ENCODE measurements at places on chromosomes 5 and 9.

GRCh38 chr5:33997331-33997983 lies 10.4 kb downstream of the AMACR start:
- DNase-seq = no peak

GRCh38 chr9:120970244-120970643 lies 43.6 kb upstream of the TRAF1 start:
- no peak for DNase-seq

- no peak for DNase-seq
These were observed 314.0 kb upstream of the SMARCA2 start for GRCh38 chr9:1701113-1701512.

- DNase-seq = peak; percentile 72
These were observed at the start of gene FAM169A for GRCh38 chr5:74865804-74866595. Gene FAM169A (minus strand): TSS chr5:74866387. CDS start chr5:74841676, 24,711 bp downstream.

DNA sequence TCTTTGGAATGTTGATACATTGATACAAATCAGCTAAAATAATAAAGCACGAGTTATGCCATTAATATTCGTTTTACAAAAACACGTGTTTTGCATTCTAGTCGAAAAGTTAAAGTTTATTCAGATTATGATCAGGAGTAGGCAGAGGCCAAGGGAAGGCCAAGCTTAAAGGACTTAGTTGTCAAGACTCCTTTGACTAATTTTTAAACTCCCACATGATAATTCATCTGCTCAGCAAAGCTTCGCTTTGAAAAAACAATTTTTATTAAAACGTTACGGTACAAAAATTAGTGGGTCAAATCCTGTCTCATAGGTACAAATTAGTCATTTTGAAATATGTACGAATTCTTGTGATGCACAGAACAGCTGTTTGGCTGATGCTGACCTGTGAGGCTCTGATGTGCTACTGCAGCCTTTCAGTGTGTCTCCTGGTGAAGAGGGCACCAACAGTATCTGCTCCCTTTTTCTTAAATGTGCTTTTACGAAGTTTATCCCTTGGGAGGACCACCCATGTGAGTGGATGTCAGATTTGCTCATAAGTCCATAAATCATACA lies 23.0 kb upstream of the NR3C1 start:
- DNase-seq = no peak

- DNase-seq = no peak
These were observed 105.6 kb downstream of the NIPBL start for GRCh38 chr5:36982146-36982545.

DNA sequence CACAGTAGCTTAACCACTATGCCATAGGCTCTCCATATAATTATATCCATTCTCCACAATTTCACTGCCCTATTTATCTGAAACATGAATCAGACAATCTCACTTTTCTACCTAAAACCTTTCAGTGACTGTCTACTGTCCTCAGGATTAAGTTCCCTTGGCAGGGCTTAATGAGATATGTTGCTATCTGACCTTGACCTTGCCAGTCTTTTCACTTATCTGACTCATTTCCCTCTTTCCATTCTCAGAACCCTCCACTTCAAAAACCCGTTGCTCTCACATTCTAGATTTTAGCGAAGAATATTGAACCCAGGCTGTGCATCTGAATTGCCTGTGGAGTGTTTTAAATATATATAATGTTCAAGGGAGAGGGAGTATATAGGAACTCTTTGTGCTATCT lies 452.1 kb upstream of the MPDZ start:
- no peak for DNase-seq

GRCh38 chr9:136531904-136532798 lies 13.7 kb downstream of the NOTCH1 start:
- no peak for DNase-seq

GRCh38 chr5:337563-338130 lies 16.1 kb downstream of the AHRR start:
- no peak for DNase-seq

DNA sequence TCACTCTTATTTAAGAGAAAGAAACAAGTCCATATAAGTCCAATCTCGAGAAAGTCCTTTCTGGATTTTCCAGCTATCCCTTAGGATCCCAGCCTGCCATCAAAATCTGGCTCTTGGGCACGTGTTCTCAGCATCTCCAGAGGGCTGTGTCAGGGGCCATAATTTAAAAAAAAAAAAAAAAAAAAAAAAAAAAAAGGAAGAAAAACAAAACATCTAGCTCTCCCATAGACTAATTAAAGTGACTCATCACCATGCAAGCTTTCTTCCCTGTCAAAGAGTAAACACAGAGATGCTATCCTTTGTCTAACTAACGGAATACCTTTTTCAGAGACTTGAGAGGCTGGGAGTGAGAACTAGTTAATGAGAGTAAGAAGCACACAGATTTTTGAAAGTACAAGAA lies 44.9 kb upstream of the MYO10 start:
- DNase-seq = no peak

DNA sequence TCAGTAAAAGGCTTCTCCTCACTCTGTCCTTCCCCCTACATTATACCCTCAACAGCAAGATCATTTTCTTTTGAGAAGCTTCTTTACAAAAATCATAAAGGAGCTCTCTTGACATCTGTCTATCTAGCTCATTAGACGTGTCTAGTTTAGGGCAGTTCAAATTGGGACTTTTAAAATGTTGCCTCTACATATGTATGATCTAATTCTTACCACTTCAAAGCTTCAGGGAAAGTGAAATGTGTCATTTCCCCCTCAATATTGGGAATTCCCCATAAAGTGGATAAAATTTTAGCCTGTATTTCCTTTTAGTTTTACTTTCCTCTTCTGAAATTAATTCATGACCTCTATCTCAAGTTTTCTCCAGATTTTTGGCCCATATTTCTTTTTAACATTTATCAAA lies 323.7 kb downstream of the ARRDC3 start:
- DNase-seq = no peak

DNA sequence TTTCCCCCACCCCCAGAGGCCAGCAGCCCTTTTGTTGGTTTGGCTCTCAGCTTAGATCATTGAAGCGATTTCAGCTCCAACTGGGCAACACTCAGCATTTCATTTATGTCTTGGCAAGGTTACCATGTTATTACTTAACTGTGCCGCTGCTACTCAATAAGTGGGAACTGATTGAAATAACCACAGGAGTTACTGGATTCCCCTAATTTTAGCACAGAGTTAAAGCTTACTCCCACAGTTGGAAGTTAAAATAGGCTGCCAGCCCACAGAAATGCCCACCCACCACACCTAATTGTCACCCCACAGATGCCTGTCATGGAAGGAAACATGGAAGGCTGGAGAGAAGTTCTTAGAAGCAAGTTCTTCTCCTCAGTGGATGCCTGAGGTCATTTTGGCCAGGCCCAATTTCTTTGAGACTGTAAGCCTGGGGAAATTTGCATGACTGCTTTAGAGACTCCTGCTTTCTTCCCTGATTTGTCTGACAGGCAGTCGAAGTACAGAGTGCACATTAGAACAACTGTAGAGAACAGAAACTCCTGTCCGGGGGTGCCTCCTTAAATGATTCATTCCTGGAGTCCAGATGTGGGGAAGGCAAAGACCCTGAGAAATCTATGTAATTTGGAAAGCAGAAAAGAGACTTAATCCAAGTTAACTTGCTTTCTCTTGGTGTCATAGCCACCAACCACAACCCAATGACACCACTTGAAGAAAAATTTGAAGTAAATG lies 370.0 kb downstream of the ZSWIM6 start:
- no peak for DNase-seq

GRCh38 chr9:123111427-123112014 lies 78.1 kb downstream of the GPR21 start:
- no peak for DNase-seq

DNA sequence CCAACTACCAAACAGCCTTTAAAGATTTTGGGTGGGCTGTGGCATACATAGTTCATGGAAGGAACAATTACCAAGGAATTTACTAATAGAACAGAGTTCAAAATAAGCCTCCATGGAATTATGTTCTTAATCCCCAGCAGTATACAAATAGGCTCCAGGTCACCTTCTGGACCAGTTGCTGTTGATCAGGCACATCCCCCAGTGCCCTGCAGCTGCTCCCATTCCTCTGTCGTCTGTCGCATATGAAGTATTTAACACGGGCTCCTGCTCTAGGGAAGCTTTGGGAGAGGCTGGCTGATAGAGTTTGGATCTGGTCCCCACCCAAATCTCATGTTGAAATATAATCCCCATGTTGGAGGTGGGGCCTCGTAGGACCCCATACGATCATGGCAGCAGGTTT lies 17.8 kb downstream of the SHC3 start:
- no peak for DNase-seq

GRCh38 chr5:38009749-38010358 lies 170.0 kb upstream of the GDNF start:
- no peak for DNase-seq

- DNase-seq = no peak
These were observed 168.1 kb downstream of the EFNA5 start for GRCh38 chr5:107502676-107503060.

DNA sequence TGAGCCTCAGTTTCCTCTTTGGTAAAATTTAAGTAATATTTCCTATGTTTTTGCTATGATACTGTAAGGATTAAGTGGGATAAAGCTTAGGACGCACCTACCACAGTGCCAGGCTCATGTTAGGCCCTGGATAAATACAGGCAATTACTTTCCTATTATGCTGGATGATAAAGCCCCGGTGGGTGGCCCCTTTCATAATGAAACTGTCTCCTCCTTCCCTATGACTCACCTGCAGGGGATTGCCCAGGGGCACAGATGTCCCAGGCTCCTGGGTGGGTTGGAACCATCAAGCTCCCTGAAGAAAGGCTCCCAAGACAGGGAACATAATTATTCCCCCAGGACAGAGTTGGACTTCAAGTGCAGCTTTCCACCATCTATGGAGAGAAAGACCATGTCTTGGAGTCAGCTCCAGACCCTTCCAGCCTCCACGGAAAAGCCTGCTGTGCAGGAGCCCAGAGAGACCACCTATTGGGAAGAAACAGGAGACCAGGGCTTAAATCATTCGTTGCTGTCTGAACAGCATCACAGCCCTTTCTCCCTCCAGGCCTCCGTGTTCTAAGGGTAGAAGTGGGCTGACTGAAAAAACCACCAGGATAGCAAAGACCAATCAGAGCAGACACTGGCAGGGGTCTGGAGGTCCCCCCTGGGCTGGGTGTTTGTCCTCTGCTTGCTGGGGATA lies 43.2 kb upstream of the FOXE1 start:
- DNase-seq = no peak

DNA sequence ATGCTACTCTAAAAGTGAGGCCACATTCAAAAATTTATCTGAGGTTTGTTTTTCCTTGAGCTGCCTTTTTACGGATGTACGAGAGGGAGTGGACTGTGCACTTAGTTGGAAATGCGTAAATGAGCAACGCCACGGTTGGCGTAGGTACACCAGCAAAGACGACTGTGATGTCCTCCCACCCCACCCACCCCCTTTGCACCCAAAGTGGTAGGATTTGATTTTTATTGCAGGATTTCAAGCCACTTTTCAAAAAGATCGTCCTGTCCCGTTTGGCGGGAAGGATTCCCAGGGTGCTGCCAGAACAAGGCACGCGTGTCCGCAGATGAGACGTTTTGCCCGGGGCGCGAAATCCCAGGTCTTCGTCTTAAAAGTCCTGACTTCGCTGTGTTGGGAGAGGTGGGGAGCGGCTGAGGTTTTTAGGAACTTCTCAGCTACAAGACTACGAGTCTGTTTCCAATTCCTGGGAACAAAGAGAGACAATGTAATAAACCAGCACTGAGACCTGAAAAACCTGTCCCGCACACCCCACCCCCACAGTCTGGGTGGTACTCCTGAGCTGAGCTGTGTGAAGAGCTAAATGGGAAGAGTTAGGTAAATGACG lies 1.0 kb upstream of the TLE1 start:
- no peak for DNase-seq

DNA sequence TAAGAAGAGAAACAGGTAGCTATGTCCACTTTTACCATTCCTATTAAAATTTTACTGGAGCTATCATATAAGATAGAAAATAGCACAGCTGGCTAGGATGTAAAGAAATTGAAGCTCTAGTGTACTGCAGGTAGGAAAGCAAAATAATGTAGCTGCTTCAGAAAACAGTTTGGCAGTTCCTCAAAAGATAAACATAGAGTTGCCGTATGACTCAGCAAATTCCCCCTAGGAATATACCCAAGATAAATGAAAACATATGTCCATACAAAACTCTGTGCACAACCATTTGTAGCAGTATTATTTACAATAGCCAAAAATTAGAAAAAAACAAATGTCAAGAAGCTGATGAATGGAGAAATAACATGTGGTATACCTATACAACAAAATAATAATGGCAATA lies 64.6 kb upstream of the SHISAL2B start:
- DNase-seq = no peak

- no peak for DNase-seq
These were observed 80.3 kb downstream of the GADD45G start for GRCh38 chr9:89684912-89685636.

- DNase-seq = no peak
These were observed 198.7 kb downstream of the NR2F1-AS1 start for GRCh38 chr5:93382188-93382825.

DNA sequence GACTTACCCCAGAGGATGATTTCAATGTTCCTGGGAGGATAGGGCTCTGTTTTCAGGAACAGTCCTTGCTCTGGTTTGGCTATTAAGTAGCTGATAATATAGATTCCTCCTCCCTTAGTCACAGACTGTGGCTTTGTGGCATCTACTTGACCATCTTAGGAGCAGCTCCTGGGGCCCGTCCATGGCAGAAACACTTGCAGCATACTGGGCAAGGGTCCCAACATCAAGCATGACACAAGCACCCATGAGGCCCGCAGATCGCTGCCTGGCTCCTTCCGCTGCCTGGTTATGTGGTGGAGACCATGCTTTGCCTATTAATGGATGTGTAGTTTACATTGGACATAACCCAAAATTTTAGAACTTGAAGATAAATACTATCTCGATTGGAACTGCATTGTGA lies 170.1 kb downstream of the ICE1 start:
- DNase-seq = no peak

DNA sequence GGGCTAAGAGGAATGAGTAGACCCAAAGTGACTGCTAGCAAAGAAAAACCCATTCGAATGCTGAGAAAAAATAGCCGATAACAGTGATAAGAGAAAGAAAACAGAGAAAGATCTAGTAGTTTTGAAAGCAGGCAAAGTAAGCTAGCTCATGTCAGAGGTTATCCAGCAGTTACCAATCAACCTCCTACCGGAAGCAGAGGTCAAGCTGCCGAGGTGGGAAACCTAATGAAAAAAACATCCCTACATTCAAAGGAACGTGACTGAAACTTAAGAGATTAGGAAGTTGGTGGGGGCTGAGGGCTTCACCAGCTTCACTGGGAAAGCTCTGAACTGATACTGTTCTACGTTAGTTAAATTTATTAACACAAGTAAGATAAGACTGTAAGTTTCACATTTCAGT lies 32.6 kb downstream of the SSBP2 start:
- DNase-seq = no peak

DNA sequence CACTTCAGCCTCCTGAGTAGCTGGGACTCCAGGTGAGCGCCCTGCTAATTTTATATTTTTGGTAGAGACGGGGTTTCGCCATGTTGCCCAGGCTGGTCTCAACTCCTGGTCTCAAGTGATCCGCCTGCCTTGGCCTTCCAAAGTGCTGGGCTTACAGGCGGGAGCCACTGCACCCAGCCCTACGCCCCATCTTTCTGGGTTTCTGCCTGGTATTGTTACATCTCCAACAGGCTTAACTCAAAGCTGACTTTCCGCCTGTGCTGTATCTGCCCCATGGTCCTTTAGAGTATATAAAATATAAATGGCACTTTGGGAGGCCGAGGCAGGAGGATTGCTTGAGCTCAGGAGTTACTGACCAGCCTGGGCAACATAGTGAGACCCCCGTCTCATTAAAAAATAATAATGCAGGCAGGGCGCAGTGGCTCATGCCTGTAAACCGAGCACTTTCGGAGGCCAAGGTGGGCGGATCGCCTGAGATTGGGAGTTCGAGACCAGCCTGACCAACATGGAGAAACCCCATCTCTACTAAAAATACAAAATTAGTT lies 36.5 kb upstream of the GLDC start:
- no peak for DNase-seq

- DNase-seq = no peak
These were observed 70.9 kb downstream of the PTTG1 start for GRCh38 chr5:160492565-160492964.
